ENCODE measurements at places on chromosomes 16 and 17.

- no peak for DNase-seq
These were observed 41.1 kb upstream of the SOX9 start for GRCh38 chr17:72079700-72080099.

DNA sequence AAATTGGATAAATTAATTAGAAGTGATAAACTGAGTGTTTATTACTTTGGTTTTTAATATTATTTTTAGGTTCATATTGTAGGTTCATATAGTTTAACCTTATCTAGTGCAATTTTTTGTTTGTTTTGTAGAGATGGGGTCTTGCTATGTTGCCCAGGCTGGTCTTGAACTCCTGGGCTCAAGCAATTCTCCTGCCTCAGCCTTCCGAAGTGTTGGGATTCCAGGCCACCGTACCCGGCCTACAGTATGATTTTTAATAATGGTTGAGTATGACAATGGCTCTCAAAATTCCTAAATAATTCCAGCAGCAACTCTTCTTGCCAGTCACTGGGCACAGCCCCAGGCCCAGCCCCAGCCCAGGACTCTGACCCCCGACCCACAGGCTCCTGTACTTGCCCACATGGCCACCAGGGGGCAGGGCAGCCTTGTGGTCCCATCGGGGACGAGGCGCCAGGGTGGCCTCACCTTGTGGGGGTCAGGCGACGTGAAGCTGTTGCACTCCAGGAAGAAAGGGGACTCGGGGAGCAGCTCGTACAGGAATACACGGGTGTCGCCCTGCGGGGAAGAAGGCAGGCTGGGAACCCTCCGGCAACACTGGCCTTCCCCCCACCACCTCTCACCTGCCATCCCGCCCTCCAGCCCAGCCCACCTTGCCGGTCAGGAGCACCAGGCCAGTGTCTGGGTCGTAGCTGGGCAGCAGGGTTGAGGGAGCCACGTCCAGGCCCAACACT lies 7.9 kb upstream of the PAM16 start:
- peak; percentile 56 for DNase-seq

DNA sequence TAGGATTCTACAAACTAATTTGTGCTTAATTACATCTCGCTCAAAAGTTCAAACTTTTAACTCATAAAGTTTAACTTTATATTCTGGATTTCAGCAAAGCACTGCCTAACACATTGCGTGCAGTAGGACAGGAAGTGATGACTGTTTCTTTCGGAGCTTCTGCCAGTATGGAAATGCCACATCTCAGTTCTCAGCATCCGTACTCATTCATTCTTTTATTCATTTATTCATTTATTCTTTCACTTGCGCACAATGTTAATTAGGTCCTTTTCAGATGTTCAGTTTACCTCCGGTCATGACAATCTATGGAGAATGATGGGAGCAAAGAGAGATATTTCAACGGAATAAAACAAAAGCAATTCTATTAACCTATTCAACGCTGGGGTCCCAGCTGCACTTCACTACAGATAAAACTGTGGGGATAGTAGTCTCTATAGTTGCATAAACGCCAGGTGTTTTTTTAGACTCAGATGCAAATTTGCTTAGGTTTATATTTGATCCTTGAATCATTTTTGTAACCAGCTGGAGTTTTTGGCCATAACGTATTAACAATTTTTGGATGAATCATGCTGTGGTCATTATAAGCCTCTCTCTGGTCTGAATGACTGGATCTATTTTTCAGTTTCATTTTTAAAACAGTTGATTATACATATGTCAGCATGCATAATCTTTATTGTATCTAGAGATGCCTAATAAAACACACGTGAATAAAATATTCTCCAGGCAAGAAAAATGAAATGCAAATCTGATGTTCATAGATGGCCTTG lies 143.9 kb downstream of the KCNJ2 start:
- DNase-seq, result peak; percentile 82

DNA sequence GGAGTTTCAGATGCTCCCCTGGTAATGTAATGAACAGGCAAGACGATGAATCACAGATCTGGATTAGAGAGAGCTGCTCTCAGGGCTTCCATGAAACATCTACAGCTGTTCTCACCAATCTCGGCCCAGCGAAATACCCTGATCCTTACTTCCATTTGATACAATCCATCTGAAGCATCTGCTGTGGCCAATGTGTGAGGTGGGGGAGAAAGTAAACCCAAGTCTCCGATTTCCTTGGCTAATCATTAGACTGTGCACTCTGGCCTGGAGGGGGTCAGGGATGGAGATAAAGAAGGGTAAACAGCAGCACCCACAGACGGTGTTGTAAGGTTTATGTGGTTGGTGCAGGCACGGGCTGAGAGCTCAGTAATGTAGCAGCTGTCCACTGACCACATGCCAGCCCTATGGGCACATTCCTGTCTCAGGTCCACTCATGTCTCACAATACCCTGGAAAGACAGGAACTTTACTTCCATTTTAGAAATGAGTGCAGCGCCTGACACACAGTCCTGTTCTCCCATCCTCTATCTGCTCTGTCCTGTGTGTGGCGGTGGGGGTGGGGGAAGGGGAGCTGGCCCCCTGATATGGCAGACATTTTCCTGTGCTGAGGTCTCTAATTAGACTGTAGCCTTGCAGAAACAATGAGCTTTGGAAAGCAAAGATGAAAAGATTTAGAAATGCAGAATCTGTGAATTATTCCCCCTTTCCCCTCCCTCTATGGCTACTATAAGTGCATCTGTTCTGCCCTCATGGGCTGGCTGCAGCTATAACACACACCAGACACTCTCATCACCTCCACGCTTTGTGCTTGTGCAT lies 48.3 kb upstream of the ERN1 start:
- no peak for DNase-seq

GRCh38 chr16:66020642-66021041 lies 345.8 kb upstream of the CDH5 start:
- peak; percentile 10 for DNase-seq

DNA sequence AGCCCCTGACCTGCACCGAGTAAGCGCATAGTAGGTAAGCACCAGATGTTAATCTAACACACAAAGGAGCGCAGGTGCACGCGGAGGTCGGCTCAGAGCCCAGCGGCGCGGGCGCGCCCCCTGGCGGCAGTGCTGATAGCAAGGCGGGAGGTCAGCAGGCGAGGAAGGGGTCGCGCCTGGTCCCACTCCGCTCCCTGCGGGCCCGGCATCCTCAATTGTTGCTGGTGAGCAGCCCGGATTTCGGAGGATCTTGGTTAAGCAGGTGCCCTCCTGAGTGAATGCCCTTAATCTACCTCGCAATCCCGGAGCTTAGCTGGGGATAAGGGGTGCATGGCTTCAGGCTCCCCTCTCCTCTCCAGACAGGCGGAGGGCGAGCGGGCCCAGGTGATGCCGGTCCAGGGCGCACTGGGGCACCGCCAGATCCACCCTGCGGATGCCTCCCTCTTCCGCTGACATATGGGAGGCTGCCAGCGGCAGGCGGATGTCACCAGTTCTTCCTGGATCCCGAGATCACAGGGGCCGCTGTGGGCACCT lies 4.0 kb upstream of the WNT3 start:
- peak; percentile 29 for DNase-seq

GRCh38 chr17:57295526-57296023 lies 39.3 kb downstream of the MSI2 start:
- no peak for DNase-seq

- DNase-seq, result no peak
These were observed 130.8 kb downstream of the CA10 start for GRCh38 chr17:52027620-52028295.

DNA sequence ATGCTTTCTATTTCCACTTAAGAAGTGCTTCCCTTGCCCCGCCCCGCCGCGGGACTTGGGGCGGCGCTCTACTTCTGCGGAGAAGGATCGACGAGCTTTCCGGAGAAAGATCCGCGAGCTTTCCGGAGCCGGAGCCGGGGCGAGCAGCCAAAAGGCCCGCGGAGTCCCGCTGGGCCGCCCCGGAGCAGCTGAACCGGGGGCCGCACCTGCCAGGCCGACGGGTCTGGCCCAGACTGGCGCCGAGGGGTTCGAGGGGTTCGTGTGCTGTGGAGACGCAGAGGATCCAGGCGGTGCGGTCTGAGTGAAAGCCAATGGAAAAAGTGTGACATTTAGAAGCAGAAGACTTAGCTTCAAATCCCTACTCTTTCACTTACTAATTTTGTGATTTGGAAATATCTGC lies 50.8 kb downstream of the TBC1D26 start:
- peak; percentile 59 for DNase-seq

DNA sequence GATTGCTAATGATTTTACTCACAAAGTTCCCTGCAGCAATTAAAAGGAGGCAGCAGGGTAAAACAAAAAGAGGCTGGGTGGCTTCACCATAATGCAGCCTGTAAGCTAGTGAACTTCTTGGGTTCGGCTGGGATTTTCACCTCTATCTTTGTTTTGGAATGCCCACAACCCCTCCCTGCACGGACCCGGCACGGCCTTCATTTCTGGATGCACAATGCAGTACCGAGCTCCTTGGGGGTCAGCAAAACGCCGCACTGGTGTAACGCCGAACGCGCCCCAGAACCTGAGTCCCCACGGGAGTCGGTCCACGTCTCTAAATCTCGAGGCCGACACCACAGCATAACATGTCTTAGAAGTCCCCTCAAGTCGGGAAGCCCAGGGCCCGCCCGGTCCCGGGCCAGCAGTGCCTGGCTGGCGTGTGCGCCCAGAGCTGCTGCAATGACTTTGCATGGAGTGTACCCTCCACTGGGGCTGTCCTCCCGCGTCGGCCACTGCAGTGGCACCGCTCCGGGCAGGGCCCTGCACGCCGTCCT lies 759 bp downstream of the UBE2O start:
- no peak for DNase-seq

DNA sequence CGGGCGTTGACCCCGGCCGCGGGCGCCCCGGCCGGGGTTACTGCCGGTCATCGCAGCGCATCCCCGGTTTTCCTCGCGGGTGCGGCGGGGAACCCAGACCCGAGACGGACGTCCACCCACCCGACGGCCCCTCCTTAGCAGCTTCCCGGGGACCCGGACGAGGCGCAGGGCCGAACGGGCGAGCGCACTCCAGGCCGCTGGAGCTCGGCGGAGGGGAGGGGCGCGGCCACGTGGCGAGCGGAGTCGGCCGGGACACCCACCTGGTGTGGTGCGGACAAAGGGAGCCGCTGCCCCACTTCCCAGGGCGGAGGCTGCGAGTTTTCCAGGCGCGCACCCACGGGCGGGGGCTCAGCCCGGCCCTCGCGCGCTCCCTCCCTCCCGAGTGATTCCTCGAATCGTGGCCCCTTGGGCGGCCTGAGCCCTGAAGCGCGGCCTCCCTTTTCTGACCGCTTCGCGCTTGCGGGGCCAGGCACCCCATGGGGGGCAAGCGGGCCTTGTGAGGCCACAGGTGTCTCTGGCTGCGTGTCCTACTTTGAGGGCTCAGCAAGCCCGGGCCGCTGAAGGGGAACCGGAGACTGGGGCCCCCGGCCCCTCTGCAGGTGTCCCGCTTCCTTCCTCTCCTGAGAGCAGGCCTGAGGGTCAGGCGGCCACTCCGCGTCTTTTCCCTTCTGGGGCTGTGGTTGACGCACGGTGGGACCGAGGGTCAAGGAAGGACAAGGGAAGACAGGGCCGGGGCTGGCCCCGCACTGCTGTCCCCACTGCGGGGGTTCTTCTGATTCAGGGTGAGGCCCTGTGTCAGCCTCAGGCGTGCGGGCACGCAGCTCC lies 1.1 kb upstream of the FASN start:
- DNase-seq, result peak; percentile 6

- DNase-seq, result no peak
These were observed 20.1 kb downstream of the LPCAT2 start for GRCh38 chr16:55529018-55529417.

GRCh38 chr16:177394-177822 lies 928 bp downstream of the HBA1 start:
- no peak for DNase-seq

- DNase-seq, result no peak
These were observed 22.6 kb downstream of the C17orf67 start for GRCh38 chr17:56810891-56811775.

GRCh38 chr16:87441886-87442580 lies 49.9 kb downstream of the MAP1LC3B start:
- no peak for DNase-seq

DNA sequence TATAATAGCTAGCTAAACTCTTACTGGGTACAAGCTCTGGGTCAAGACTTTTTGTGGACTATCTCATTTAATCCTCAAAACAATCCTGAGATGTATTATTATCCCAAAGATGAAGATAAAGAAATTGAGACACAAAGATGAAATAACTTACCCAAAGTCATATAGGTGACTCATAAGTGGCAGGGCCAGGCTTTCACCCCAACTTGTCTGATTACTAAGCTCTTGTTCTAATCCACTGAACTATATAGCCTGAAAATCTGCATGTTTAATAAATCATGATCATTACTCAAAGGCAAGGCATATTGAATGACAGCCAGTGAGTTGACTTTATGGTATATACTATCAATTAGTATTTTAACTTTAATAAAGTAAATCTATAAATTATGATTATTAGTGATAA lies 77.4 kb downstream of the SKAP1 start:
- no peak for DNase-seq

- no peak for DNase-seq
These were observed 247.8 kb upstream of the ERCC4 start for GRCh38 chr16:13672196-13672595.

DNA sequence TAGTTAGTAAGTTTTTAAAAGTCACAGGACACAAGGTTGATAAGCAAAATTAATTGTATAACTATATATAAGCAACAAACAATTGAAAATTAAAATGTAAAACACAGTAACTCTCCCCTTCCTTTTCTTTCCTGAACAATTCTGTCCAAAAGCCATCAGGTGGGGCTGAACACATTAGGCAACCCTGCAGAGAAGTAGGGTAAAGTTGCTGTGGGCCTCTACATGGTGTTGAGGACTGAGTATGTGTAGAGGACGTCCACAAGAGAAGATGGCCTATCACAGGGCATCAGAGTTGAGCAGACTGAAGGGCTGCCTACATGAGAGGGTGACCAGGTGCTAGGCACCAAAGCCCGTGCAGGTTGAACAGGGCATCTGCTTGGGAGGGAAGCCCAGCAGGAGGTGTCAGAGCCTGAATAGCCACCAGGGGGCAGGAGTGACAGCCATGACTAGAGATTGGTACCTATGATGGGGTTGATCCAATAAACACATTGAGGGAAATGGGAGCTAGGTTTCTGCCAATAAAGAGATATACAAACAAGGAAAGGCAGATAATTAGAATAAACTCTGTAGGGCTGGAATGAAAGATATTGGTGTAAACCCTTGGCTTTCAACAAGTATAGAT lies 415.1 kb downstream of the NPIPA8 start:
- DNase-seq, result peak; percentile 58

GRCh38 chr16:75733305-75734211 lies 7.3 kb upstream of the CPHXL start:
- DNase-seq, result no peak

- DNase-seq, result peak; percentile 86
These were observed 40.9 kb downstream of the RFFL start for GRCh38 chr17:35022536-35023063.

DNA sequence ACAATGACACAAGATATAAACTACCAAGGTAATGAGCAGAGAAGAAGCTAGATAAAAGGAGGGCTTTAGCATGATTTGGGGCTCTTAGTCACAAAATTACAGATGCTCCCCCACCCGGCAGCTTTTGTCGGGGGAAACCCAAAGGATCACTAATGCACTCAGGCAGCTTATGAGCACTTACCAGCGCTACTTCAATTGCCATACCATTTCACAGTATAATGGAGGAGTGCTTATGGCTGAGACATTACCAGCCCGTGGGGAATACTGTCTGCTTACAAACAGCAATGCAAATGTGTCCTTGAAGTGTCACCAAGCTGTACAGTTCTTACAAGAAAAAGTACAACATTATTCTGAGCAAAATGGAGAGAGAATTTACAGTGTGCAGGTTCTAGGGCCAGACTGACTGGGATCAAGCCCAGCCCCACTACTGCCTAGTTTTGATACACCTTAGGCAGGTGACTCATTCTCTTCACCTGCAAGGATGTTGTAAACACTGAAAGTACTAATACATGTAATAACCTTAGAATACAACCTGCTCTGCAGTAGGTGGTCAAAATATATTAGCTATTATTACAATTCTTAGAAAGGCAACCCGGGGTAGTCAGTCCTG lies 16.3 kb downstream of the ANKFY1 start:
- no peak for DNase-seq
